Motor neuron (in vitro differentiated cells): ENCODE measurements at places on chromosomes 16 and 17.

DNA sequence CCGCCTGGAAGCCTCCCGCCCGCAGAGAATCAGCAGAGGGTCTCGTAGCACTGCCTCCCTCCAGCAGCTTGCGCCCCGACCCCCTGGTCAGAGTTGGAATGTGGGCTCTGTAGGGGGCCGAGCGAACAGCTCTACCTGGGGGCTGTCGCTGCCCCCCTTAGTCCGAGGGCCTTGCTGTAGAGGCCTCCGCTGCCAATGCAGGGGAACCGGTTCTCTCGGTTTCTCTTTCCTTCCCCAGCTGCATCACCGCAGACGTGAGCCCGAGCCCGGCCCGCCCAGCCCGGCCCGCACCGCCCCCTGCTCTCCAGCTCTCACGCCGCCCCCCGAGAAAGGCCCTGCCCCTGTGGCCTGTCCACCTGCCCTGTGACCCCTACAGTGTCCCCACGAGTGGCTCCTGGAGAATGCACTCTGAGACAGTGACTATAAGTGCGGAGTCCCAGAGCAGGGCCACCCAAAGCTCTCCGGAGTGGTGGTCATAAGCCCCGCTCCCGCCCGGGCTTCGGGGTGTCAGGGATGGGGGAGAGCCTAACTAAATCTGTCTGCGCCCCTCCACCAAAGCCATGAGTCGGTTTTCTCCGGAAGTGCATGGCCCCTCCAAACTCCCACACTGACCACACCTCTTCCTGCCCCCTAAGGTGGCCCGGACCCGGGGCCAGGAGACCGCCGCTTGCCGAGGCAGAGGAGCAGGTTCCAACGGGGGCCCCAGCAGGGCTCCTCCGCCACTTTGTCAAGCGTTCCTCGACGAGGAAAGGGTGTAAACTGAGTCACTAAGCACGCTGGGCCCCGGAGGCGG, 1.7 kb downstream of the ARHGAP27 start:
- ATAC-seq = no peak

GRCh38 chr16:50606431-50607050, 58.3 kb downstream of the NKD1 start:
- ATAC-seq = peak; percentile 28

DNA sequence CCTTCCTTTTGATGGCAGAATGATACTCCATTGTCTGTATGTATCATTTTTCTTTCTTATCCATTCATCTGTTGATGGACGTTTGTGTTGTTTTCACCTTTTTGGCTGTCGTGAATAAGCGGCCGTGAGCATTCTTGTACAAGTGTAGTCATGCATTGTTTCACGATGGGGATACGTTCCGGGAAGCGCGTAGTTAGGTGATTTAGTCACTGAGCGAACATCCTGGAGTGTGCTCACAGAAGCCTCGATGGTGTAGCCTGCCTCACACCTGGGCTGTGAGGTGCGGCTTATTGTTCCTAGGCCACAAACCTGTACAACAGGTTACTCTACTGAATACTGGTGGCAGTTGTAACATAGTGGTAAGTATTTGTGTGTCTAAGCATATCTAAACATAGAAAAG, 136.5 kb downstream of the CMIP start:
- no peak for ATAC-seq

DNA sequence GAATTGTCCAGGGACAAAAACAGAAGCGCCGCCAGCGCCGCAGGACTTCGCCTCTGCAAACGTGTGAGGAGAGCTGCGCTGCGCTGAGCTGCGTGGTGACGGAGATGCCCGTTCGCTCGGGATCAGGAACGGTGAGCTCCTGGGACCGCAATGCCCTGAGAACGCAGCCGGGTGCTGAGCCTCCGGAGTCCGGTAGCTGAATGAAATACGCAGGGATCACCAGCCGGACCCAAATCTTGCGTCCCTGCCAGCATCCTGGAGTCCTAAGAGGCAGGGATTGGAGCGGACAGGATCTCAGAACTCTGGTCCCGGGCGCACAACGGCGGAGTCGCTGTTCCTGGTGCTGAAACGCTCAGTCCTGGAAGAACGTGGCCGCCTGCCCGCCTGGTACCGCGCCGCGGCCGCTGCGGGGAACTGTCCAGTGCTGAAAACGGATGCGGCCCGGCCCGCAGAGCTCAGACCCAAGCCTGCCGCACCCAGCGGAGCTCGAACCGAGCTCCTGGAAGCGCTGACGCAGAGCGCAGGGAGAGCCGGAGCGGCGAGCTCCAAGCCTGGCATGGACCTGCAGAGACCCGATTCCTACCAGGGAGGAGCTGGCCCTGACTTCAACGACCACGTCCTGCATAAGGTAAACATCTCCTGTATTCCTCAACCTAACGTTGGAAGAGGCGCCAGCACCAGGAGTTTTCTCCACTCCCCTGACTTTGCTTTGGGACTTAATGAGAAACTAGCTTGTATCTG, 41.5 kb downstream of the CD300LF start:
- peak; percentile 81 for ATAC-seq

DNA sequence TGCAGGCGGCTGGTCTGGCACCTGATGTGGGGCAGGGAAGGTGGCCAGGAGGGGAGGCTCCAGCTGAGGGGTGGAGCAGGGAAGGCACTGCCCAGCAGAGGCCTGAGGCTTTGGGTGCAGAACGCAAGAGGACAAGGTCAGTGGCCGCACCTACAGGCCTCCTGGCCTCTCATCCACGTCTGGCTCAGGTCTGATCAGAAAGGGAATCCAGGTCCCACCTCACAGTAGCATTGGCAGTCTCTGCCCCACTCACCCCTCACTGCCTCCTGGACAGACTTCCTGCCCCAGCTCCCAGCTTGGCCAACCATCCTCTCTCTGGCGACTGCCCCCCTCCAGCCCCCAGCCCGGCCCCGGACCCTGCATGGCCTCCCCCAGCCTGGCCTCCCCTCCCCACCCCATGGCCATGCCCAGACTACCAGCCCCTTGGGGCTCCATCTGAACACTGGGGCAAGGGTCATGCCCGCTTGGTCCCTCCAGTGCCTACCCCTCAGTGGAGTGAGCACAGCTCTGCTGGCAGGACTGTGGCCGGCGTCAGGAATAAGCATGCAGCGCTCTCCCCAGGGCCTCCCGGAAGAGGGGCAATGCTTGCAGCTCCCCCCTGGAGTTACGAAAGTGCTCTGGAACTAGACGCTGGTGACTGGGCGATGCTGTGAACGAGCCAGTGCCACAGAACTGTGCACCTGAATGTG, 4.6 kb downstream of the UTS2R start:
- no peak for ATAC-seq

GRCh38 chr17:78953356-78954350, 26.1 kb downstream of the LGALS3BP start:
- ATAC-seq = peak; percentile 92

GRCh38 chr17:80365983-80366382, 49.0 kb upstream of the ENDOV start:
- ATAC-seq = no peak

- no peak for ATAC-seq
These were observed 98.3 kb downstream of the RPGRIP1L start for GRCh38 chr16:53605356-53605755.

DNA sequence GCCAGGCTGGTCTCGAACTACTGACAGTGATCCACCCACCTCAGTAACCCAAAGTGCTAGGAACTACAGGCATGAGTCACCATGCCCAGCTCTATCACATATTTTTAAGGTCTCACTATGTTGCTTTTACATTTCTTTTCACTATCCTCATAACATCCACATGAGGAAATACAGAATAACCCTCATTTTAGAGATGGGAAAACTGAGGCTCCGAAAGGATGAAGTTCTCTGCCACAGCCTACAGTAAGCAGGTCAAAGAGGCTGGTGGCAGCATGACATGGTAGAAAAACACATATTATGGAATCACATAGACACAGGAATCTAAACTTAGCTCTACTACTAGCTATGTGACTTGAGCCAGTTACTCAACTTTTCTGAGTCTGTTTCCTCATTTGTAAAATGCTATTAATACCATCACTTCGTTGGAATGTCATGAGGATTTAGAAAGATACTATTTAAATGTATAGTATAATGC, 32.2 kb downstream of the APPBP2 start:
- no peak for ATAC-seq

GRCh38 chr17:44863061-44863918, 15.6 kb downstream of the HIGD1B start:
- no peak for ATAC-seq
